ENCODE measurements at places on chromosomes 12 and 14.
A peak's percentile ranks its signal among the peaks of the same experiment; 100 is the strongest.

GRCh38 chr12:98572010-98572409, 21.5 kb upstream of the SLC25A3 start:
- no peak for ATAC-seq

GRCh38 chr12:3116106-3116844, 39.1 kb downstream of the TSPAN9 start:
- ATAC-seq = no peak

DNA sequence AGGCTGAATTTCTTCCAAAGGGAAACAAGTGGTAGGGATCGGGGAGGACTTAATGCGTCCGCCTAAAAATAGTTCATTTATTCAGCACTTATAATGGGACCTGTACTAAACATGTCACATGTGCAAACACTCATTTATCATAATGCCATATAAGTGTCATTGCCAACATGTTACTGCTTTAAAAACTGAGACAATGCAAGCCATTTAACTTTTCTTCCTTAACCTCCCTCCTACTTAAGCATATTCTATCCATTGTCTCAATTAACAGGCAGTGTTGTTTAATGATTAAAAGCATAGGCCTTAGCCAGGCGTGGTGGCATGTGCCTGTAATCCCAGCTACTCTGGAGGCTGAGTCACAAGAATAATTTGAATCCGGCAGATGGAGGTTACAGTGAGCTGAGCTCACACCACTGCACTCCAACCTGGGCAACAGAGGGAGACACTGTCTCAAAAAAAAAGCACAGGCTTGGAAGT, 13.5 kb upstream of the SCFD1 start:
- ATAC-seq = no peak

GRCh38 chr12:89863493-89863938, 154.9 kb upstream of the ATP2B1 start:
- ATAC-seq = peak; percentile 88

- peak; percentile 69 for ATAC-seq
Measured at GRCh38 chr12:26554332-26554731, 278.7 kb downstream of the ITPR2 start.

DNA sequence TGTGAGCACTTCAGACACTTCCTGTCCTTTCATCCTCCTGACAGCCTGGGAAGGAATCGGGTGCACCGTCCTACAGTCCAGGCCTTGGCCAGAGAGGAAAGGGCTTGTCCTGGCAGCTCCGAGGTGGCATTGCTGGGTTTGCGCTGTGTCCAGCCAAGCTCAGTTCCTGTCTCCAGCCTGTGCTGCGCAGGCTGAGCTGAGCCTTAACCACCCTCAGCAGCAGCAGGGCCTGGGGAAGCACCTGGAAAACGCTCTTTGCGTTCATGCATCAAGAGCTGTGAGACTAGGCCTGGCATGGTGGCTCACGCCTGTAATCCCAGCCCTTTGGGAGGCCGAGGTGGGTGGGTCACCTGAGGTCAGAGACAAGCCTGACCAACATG, 33.7 kb upstream of the EML1 start:
- ATAC-seq = no peak

DNA sequence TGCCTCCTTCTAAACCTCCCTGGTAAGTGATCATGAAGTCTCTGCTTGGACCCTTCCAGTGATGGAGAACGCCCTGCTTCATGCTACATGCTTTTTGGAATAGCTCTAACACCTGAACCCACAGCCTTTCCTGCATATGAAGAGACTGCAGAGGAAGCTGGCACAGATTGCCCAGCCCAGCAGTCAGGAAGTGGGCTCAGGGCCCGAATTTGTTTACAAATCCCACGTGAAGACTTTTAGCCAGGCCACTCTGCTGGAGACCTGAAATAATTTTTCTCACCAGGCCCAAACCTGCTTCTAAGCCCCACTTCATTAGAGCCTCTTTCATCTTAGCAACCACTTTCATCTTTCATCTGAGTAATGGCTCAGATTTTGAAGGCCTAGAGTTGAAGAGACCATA, 22.9 kb downstream of the RTN1 start:
- ATAC-seq = no peak

GRCh38 chr14:35212471-35213142, 79.6 kb upstream of the PSMA6 start:
- ATAC-seq = no peak

DNA sequence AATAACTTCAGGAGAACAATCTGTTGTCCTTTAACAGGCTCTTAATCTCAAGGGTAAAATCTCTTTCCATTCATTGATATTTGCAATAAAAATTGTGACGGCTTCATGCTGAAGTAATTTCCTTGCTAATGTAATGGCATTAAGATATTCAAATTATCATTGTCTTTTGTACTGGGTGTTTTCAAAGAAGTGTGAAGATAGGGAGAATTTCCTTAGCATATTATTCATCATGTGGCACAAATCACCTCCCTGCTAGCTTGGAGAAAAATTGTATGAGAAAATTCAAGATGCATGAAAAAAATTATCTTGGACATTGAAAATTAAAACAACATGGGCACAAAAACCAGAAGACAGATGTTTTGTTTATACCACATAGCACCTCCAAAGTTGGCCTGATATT, 63.6 kb upstream of the ARID2 start:
- no peak for ATAC-seq
